Activated CD4-positive, alpha-beta T cell treated with anti-CD3 and anti-CD28 coated beads, Interleukin-2, amount 10 ng/mL, durations not matched to agents 7 days and 5 days (primary cell): ENCODE measurements at places on chromosomes 3 and 15. TPM values are rescaled to one million over a fixed set of nuclear protein-coding genes. Genes with fewer than 3 reads are reported as not detected.

FGD5 gene
- total RNA-seq, result 0.15 TPM

ZNF774 gene
- 1.1 TPM for total RNA-seq

ST8SIA2 gene
- not detected for total RNA-seq

LRRC31 gene
- total RNA-seq, result not detected

STRA6 gene
- not detected for total RNA-seq

SLC28A1 gene
- not detected for total RNA-seq

TMEM41A gene
- 19.7 TPM for total RNA-seq

TMEM207 gene
- total RNA-seq, result not detected
